Hepatic stellate cell (primary cell): ENCODE measurements at places on chromosomes 4 and X.

DNA sequence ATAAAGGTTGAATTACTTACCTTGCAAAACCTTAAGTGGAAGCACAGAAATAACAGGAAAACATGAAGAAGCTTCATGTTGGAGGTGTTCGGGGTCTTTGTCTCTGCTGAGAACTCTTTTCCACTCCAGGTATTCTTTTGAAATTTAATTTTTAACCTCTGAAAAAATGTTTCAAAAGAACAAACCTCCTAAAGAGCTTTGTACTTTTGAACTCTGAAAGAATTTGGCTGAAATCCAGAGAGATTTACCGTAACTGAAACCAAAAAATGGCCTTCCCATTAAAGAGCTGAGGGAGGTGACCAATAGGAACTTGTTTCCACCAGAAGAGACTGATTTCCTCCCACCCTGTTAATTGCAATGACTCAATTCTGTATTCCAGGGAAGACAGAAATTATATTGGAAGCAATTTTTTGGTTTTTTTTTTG, at the start of gene CFI:
Gene CFI, minus strand, starts transcription at position 105 of the 425 bp plus-strand sequence. Its CDS starts 28 bp downstream, at position 77.
- no peak for DNase-seq

- no peak for DNase-seq
Measured at GRCh38 chr4:44563496-44563895, 87.9 kb downstream of the YIPF7 start.

- peak; percentile 36 for DNase-seq
Measured at GRCh38 chr4:110197529-110198042, 829 bp downstream of the ELOVL6 start.

DNA sequence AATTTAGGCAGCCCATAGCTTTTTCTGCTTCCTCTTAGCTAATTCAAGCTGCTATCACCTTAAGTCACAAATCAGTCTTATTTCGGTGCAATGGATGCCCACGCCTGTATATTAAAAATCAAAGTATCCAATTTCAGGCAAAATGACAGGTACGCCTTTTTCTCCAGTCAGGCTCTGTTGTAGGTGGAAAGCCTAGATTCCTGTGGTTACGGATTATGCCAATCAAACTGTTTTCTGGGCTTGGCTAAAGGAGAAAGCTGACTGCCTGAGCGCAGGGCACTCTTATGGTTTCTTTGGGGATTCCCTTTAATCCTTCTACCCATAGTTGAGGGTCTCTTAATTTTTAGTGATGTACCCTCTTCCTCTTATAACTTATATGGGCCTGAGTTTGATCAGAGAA, 550.5 kb downstream of the PDHA2 start:
- no peak for DNase-seq

DNA sequence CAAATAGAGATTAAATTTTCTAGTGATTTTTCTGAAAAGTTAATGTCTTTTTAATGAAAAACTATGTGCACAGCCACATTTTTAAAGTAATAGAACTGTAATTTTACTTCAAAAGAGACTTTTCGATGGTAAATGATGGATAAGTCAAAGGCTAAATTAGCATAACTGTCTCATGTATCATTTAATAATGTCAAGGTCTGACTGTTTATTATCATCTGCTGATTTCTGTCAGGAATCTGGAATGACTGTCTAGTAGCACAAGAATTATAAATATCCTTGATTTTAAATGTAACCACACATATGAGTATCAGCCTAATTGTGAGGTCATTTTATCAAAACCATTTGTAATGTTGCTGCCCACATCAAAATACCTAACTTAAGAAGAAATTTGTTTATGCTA, 333.8 kb downstream of the EPHA5 start:
- no peak for DNase-seq

DNA sequence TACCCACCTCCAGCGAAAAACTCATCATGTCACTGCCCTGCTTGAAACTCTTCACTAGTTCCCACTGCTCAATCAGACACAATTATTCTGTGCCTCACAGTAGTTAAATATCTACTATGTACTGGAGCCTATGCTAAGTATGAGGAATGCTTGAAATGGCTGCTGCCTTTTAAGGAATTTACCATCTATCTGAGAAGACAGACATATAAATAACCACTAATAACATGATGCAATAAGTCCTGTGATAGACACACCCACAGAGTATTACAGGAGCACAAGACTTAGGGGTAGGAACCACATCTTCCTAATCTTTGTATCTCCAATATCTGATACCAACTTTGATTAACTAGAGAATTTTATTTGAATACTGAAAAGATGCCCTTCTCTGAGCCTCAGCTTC, 21.1 kb downstream of the SLC25A53 start:
- DNase-seq, result no peak

- DNase-seq, result no peak
Measured at GRCh38 chrX:48522291-48522690, 683 bp downstream of the EBP start.

GRCh38 chr4:53511014-53511413, 80.3 kb downstream of the LNX1 start:
- DNase-seq, result no peak

DNA sequence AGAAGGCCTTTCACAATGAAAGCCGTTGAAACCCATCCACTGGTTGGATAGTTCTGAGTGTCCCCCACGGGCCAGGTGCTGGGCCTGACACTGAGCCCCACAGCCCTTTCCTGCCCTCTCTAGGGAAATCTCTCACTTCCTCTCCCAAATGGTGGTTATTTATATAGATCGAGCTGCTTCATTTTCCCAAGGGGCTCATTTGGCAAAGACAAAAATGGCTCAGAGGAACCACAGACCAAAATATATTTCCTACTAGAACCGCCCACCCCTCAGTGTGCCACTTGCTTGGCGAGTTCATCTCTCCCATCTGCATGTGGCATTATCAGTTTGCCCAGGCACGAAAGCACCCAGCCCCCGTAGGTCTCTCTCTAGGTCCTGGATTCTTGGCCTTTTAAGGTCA, 53.3 kb upstream of the STIM2 start:
- no peak for DNase-seq

- DNase-seq, result peak; percentile 14
Measured at GRCh38 chr4:150997141-150997540, 17.9 kb downstream of the LRBA start.

DNA sequence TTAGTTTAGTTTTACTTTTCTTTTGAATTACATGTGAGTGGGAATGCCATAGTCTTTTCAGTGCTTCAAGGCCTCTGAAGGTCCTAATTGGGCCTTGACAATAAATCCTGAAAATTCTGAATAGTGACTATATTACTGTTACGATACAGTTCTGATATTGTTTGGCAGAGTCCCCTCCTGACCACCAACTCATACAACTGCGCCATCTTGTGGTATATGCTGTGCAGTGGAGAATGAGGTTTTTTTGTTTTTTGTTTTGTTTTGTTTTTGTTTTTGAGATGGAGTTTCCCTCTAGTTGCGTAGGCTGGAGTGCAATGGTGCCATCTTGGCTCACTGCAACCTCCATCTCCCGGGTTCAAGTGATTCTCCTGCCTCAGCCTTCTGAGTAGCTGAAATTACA, 56.6 kb upstream of the CHRDL1 start:
- no peak for DNase-seq

DNA sequence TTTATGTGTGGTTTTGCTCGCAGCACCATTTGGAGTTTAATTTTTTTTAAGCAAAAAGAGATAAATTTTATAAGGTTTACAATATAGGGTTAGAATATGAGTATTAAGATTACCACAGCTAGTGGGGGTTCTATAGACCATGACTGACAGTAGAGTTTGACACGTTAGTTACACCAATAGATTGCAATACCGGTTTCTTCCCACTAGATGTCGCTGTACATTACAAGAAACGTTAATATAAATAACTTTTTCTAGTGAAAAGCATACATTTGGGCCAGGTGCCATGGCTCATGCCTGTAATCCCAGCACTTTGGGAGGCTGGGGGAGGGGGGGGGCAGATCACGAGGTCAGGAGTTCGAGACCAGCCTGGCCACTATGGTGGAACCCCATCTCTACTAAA, 433.6 kb downstream of the MAGEB5 start:
- no peak for DNase-seq

- no peak for DNase-seq
Measured at GRCh38 chrX:120136840-120137239, 21.1 kb upstream of the RHOXF1 start.
